ENCODE measurements at places on chromosomes 11 and 22. TPM values are rescaled to one million over a fixed set of nuclear protein-coding genes. Genes with fewer than 3 reads are reported as not detected.
A peak's percentile ranks its signal among the peaks of the same experiment; 100 is the strongest.

GGTLC2 gene
- total RNA-seq, result not detected

NXPE1 gene
- total RNA-seq, result not detected

CARD18 gene
- not detected for total RNA-seq

DNA sequence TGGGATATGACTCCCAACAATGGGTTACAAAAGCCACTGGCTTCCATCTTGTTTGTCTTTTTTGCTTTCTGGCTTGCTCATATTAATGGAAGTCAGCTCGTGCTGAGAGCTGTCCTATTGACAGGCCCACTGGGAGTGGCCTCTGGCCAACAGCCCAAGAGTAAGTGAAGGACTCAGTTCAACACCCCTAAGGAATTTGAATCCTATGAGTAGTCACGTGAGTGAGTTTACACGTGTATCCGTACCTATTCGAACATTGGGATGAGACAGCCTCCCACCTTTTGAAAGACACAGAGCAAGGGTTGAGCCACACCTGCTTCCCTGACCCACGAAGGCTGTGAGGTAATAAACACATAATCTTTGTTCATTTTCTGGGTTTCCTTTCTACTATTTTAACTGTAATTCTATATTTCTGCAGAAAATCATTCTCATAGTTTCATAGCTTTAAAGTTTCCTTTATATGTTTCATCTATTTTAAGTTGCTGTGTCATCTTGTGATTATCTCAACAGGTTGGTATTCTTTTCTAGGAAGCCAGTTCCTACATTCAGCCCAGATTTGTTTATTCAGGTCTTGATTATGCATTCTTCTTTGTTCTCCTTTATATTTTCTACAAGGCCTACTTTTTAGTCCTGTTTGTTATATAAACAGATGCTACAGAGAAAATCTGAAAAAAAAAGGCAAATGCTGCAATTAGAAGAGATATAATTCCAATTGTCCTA is 802.3 kb downstream of the CNTN5 start:
- H3K36me3 ChIP-seq, result no peaks in the 10 kb centered on the region
- H3K4me1 ChIP-seq, result no peaks in the 10 kb centered on the region
- no peak for DNase-seq

DNA sequence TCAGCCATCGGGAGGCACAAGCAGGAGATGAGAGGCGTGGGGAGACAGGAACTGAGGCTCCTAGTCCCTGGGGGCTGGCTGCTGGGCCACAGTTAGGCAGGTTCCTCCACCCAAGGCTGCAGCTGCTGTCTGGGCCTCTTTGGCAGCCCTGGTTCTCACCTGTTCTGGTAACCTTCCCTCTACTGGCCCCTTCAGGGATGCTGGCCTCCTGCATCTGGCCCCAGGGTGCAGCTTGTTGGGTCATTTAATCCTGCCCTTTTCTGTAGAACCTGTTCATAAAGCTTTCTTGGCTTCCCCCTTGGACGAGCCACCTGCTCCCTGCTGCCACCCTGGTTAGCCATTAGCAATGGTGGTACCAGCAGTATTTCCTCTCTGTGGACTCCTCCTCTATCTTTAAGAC is 5.5 kb downstream of the USH1C start:
- no peaks in the 10 kb centered on the region for H3K36me3 ChIP-seq
- H3K4me1 ChIP-seq, result peaks cover 2% of the 10 kb centered on the region
- no peak overlapping the region for H3K27ac ChIP-seq
- H3K27me3 ChIP-seq, result peaks cover 32% of the 10 kb centered on the region
- no peak for DNase-seq
- no peak overlapping the region for H3K4me3 ChIP-seq

- H3K4me1 ChIP-seq, result peaks cover 63% of the 10 kb centered on the region
- H3K36me3 ChIP-seq, result no peaks in the 10 kb centered on the region
- H3K27ac ChIP-seq, result peak overlapping the region; percentile 2
Measured at GRCh38 chr11:115921986-115922385, 417.8 kb upstream of the CADM1 start.

- H3K36me3 ChIP-seq, result no peaks in the 10 kb centered on the region
- H3K27me3 ChIP-seq, result peaks cover 17% of the 10 kb centered on the region
- H3K4me3 ChIP-seq, result no peak overlapping the region
Measured at GRCh38 chr11:10716543-10717259, 23.1 kb upstream of the IRAG1 start.

DNA sequence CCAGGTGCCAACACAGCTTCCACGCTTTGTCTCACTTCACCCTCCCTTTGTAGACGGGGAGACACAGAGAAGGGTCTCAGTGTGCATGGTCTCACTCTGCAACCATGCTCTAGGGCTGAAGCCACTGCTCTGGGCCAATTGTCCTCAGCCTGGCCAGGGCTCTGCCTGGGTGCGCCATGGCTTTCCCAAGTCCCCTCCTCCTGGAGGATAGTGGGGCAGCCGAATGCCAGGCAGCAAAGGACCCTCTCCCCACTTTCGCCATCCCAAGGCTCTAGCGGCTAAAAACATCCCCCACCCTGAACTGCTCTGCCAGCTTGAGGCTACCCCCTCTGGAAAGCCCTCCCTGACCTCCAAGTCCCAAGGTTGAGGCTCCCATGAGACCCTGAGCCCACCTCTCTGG is 20.4 kb upstream of the MYEOV start:
- no peak overlapping the region for H3K27ac ChIP-seq
- H3K27me3 ChIP-seq, result peaks cover 2% of the 10 kb centered on the region
- no peak overlapping the region for H3K4me3 ChIP-seq
- no peaks in the 10 kb centered on the region for H3K36me3 ChIP-seq
- no peaks in the 10 kb centered on the region for H3K4me1 ChIP-seq
- no peak for DNase-seq

GRCh38 chr22:30245985-30246813 is at the start of gene LIF:
Gene LIF (minus strand): TSS chr22:30246759. CDS start chr22:30246695, 64 bp downstream.
- H3K27me3 ChIP-seq, result no peaks in the 10 kb centered on the region
- H3K27ac ChIP-seq, result peak within 1 kb of the TSS; percentile 99
- peaks cover 51% of the 10 kb centered on the region for H3K36me3 ChIP-seq
- DNase-seq, result peak; percentile 65

Measured in activated T-helper 2 cell treated with anti-CD3 and anti-CD28 coated beads, Interferon-gamma antibody, Interleukin-2, Interleukin-4, amounts not matched to agents 10 μg/mL and 5 μg/mL and 100 μg/mL, durations not matched to agents 14 hours and 24 hours and 36 hours (primary cell).